ENCODE measurements at places on chromosomes 7 and 10. TPM values are rescaled to one million over a fixed set of nuclear protein-coding genes. Genes with fewer than 3 reads are reported as not detected.

COL26A1 gene
- total RNA-seq: not detected

SGCE gene
- 59.8 TPM for total RNA-seq

C10orf90 gene
- total RNA-seq: 0.72 TPM

GALNT17 gene
- total RNA-seq: 0.36 TPM

LRRN3 gene
- 2.4 TPM for total RNA-seq

SPDYE5 gene
- total RNA-seq: not detected

DRGX gene
- under 0.01 TPM for total RNA-seq

SCD gene
- 691 TPM for total RNA-seq

TDRD1 gene
- 0.59 TPM for total RNA-seq

ELFN1 gene
- 12.7 TPM for total RNA-seq

PIP gene
- not detected for total RNA-seq

DEPP1 gene
- 87.6 TPM for total RNA-seq

GDF10 gene
- total RNA-seq: under 0.01 TPM

CTTNBP2 gene
- total RNA-seq: 2.9 TPM

VWDE gene
- total RNA-seq: under 0.01 TPM

CALCR gene
- total RNA-seq: not detected

PRRT4 gene
- total RNA-seq: not detected

IQUB gene
- 0.88 TPM for total RNA-seq

FGFR2 gene
- 13.8 TPM for total RNA-seq

HNRNPF gene
- 221 TPM for total RNA-seq

LIPF gene
- total RNA-seq: not detected

SPACDR gene
- total RNA-seq: 0.36 TPM

TAS2R5 gene
- 1.8 TPM for total RNA-seq

CHRM2 gene
- 1.2 TPM for total RNA-seq

ZNF467 gene
- not detected for total RNA-seq

FLNC gene
- total RNA-seq: 93.7 TPM

R3HCC1L gene
- 15.9 TPM for total RNA-seq

MTURN gene
- 32.1 TPM for total RNA-seq

NACAD gene
- total RNA-seq: 0.72 TPM

DTX2 gene
- 11.5 TPM for total RNA-seq

GAD2 gene
- total RNA-seq: not detected

PLPP4 gene
- total RNA-seq: 8.0 TPM

SLC13A1 gene
- not detected for total RNA-seq

SPDYE6 gene
- not detected for total RNA-seq

TMEM225B gene
- total RNA-seq: 0.29 TPM

PNLIPRP3 gene
- total RNA-seq: 0.59 TPM

C10orf143 gene
- total RNA-seq: 2.5 TPM

LRMDA gene
- total RNA-seq: 17.1 TPM

NUTM2B gene
- total RNA-seq: 0.88 TPM

CLDN3 gene
- total RNA-seq: not detected

SPDYE2B gene
- not detected for total RNA-seq

All from osteoblast (primary cell).